Activated naive CD4-positive, alpha-beta T cell (primary cell): ENCODE measurements at places on chromosomes 12 and 14.

- no peak for DNase-seq
Measured at GRCh38 chr14:100557658-100558057, 29.6 kb downstream of the BEGAIN start.

DNA sequence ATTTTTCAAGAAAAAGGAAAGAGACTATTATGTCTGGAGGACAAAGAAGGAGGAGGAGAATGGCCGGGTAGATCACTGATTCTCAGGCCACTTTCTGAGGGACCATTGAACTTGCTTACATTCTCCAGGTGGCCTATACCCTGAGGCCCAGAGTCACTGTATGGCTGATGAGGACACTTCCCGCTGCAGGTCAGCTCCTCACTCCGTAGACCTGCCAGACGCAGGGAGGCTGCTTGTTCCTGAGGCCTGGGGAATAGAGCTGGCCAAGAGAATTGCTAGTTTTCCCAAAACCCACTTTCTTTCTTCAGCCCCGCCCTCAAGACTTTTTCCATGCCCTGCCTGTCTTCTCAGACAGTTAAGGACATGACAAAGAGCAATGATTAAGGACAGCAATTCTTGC, 510.5 kb upstream of the TBX3 start:
- no peak for DNase-seq

DNA sequence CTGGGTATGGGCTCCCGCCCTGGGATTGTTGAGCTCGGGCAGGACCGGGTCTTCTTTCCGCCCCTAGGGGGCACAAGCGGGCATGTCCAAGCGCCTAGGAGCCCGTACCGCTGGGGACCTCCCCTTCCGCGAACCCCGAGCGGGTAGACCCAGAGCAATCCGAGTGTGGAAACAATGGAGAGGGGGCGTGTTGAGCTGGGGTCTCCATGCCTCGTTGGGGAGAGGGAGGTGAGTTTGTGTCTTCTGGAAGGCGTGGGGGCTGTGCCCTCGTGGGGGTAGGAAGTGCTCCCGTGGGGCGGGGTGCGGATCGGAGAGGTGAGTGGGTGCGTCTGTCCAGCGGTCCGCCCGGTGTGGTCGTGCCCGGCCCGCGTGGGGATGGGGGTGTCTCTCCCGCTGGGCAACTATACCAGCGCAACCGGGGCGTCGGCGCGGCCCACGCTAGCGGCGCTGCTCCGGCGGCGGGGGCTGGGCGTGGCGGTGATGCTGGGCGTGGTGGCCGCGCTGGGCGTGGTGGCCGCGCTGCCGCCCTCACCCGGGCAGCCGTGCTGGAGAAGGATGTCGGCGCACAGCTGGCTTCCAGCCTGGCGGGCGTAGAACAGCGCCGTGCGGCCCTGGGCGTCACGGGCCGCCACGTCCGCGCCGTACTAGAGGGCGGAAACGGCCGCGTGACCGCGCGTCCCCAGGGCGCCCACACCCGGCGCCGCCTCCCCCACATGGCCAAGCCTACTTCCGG, 12.2 kb downstream of the AGAP2 start:
- DNase-seq = no peak

DNA sequence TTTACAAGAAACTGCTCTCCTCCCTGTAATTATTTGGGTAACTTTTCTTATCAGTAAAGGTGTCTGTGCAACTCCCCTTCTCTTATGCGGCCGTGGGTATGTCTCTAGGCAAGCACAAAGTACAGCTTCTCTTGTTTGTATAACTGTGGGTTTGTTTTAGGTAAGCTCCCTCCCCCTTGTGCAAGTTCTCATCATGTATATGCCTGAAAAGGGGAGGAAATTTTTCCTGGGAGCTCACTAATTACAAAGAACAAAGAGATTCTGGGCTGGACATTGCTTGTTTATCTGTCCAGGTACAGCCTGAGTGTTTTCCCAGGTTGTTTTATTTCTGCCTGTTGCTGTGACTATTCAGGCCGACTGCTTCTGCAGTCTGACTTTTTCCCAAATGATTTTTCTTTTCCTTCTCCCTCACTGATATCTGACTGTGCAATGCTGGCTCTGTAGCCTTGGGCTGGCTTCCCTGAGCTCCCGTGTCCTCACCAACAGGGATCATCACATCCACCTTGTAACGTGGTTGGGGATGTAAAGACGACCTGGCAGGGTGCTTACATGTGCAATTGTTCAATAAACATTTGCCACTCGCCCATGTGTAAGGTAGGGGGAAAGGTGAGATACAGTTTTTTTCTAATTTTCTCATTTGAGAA, 916.5 kb downstream of the AACS start:
- no peak for DNase-seq
